ENCODE measurements at places on chromosomes 1 and 21.

GRCh38 chr1:115813727-115814126 is 27.2 kb downstream of the NHLH2 start:
- no peak for DNase-seq

- DNase-seq: no peak
Measured at GRCh38 chr1:53366901-53367502, 39.1 kb upstream of the LRP8 start.

- DNase-seq: no peak
Measured at GRCh38 chr1:5616366-5617178, 375.7 kb downstream of the NPHP4 start.

DNA sequence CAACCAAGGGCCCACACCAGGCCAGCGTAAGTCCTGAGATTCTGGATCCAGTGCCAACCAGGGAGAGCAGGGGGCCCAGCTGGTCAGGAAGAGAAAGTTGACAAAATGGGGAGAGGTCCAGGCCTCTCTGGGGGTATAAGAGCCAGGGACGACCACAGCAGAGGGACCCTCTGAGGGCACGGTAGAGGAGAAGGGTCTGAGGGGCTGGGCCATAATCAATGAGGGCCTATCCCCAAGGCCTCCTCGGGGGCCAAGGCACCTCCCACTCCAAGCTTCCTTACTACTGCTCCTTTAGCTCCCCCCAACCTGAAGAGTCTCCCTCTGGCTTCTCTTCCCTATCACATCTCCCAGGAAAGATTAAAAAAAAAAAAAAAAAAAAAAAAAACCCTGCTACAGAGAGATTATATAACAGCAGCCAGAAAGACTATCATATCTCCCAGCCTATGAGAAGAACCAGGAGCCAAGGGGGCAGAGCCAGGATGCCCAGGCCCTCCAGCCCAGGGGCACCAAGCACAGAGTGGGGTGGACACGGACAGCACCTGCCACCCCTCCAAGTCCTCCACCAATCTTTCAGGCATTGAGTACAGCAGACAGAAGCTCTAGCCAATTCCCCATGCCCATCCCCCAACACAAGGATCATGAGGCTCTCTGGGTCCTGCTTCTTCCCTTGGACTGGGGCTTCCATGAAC is 2.7 kb downstream of the MEF2D start:
- DNase-seq: peak; percentile 40

DNA sequence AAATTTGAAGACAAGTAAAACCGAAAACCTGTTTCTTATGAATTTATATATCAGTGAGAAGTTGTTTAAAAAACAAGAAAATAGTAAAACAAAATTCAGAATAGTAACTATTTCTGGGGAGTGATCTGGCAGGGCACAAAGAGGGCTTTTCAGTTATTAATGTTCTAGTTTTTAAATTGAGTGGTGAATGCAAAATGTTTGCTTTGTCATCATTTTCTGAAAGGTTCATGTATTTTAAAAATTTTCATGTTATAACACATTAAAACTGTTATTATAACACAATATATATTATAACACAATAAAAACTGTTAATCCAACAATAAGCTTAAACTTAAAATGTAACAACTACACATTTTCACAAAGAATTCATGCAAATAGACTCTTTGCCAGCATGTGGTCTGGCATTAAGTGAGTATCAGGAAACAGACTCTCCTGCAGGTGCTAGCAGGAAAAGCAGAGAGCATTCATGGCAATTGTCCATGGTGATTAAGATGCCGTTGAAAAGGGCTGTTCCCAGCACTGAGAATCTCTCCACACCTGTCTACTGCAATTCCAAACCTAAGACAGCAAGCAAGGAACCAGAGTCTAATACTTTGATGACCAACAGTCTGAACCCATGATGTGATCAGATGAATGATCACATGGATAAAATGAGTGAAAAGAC is 204.9 kb downstream of the TBX15 start:
- no peak for DNase-seq

DNA sequence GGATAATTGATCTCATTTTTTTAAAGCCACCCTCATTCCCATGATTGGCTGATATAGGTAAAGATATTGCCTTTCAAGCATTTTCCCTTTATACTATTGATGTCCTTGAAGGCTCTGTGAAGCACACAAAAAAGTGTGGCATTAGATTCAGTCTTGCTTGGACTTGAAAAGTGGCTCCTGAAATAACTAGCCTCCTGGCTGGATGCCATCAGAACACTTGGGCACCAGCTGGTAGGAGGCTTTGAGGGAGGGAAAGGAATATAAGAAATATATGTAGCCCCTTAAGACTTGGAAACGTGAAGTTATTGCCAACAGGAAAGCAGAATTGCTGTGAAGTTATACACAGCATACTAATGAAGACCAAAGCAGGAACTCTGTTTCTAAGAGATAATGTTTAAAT is 14.1 kb downstream of the MTR start:
- DNase-seq: peak; percentile 7

DNA sequence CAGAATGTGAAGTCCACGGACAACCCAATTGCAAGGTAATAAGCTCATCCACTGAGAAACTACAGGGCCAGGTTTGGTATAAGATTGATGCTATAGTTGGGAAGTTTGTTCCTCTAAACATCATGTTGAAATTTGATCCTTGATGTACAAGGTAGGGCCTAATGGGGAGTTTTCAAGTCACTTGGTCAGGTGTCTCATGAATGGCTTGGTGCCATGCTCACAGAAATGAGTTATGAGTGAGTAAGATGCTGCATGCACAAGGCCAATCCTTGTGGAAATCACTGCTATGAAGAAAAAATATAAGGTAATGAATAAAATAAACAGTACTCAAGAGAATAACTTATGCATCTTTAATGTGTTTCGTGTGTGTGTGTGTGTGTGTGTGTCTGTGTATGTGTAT is 1891.2 kb downstream of the NCAM2 start:
- no peak for DNase-seq

GRCh38 chr1:233386336-233386735 is 58.8 kb downstream of the MAP3K21 start:
- no peak for DNase-seq

DNA sequence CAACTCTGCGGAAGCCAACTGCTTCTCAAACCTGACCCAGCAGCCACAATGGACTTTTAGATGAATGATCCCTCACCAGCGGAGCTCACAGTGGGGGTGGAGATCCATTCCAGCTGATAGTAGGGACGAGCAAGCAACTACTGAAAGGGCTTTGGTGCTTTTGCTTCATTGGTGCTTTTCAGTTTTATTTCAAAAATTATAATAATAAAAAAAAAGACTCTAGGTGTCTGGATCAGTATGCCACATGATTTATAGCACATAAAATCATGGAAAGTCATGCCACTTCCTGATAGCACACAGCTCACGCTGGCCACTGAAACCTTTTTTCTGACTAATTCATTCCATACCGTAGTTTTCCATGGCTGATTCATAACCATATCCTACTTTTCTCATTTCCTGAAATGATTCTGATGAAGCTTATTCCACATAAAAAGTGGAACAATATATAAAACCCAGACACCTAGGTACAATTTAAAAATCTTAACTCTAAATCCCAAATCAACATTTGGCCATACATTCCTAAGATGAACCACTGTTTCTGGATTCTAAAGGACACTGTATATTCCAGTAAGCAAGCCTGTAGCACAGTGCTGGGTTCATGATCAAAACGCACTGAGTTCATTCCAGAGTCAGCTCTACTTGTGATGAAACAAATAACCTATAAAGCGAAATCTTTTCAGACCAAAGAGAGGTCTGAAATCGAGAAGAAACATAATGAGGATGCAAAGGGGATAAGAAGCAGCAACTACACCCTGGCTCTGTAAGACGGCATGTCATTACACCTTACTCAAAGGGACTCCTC is 41.3 kb upstream of the KCNE1 start:
- no peak for DNase-seq

DNA sequence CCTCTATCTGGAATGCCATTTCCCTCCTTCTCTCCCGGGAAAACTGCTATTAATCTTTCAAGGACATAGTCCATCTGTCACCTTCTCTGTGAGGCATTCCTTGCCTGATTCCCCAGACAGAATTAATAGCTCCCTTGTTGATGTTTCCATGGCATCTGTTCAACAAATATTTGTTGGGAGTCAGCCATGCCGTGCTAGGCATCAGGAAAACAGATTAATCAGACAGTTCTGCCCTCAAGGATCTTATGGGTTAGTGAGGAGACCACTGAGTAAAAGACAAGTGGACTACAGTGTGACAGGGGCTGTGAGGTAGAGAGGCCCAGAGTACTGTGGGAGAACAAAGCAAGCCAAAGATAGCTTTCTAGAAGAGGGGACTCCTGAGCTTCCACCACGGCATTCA is 11.4 kb upstream of the MAGOH start:
- no peak for DNase-seq

DNA sequence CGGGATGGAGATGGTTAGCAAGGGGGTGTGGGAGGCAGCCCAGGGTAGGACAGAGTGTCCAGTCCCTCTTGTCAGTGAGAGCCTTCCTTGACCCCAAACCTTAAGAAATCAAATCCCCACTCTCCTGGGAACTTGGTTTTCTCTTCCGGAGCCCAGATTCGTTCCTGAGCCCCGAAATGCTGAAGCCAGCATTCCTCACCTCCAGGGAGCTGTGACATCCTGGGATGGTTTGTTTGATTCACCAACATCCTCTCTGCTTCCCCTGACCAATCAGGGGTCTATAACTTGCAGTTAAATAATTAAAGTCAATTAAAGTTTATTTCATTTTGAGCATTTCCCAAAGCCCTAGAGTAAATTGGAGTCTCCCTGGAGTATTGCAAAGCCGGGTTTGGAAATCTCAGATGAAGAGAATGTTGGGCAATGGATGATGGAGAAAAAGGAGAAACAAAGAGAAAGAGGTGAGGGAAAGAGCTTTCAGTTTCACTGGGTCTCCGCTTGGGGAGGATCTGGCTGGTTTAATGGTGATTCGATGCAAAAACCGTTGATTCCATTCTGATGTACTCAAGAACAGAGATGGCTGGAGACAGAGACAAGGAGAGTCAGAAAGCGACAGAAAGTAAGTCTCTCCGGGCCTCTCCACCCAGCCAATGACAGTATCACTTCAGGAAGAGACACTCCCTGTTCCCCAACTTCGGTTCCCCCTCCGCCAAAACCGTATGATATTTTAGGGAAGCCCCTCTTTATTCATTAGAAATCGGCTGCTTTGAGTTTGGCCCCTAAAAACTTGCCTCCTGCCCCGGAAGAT is 12.8 kb upstream of the ALX3 start:
- no peak for DNase-seq

- no peak for DNase-seq
Measured at GRCh38 chr21:36204980-36205379, 48.4 kb downstream of the DOP1B start.

- no peak for DNase-seq
Measured at GRCh38 chr21:15462092-15462491, 267.7 kb upstream of the USP25 start.

GRCh38 chr1:94591823-94592570 is 50.4 kb upstream of the F3 start:
- DNase-seq: no peak

GRCh38 chr1:19229229-19229628 is 19.2 kb upstream of the UBR4 start:
- DNase-seq: no peak

DNA sequence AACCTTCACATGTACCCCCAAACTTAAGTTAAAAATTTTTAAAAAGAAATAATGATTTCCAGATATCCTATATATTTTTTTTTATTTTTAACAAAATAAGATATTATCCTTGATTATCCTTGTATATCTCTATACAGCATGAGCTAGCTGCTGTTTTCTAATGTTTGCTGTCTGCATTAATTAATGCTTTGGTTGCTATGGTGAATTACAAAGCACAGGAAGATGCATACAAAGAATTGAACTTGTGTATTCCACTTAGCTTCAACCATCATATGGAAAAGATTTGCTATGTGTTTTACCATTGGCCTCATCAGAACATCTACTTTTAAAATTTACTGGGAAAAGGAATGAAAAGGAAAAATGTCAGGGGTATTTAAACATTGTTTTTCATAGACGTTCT is 35.4 kb downstream of the VPS45 start:
- DNase-seq: no peak

DNA sequence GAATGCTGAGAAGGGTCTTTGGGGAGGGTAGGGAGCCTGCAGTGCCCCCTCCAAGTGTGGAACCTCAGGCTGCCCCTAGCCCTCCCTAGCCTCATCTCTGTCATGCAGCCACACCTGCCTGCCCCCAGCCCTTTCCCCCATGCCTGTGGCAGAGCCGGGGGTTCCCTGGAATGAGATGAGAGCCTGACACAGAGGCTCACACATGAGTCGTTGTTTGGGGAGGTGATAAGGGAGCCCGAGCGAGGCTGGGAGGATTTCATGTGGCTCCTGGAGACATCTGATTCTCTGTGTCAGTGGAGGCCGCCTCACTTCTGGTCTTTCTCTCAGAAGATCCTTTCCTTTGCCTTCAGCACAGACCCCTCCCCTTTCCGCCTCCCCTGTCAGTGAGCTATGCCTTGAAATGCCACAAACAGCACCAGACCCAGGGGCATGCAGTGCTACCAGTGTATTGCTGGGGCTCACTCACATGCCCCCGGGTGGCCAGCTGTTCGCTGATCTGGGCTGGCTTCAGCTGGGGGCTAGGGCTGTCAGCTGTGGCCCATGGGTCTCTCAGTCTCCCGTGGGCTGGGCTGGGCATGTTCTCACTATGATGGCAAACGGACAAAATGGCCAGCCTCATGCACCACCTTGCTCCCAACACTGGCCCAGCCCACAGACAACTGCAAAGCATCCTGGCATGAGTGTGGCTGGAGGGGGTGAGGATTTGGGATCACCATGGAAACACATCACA is 102.6 kb downstream of the AJAP1 start:
- DNase-seq: no peak

DNA sequence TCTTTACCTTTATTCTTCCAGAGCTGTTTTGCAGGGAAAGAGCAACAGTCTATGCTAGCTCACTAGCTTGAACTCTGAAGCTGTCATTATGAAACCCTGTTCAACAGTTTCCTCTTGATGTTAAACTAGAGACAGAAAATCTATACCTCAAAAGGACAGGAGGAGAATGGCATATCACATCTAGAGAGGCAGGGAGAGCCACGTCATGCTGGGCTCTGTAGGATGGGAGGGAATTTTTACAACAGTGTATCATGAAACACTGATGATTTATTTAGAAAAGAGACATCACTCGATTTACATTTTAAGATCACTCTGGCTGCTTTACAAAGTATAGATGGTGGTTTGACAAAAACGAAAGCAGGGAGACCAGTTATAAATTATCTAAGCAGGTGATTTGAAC is 224.9 kb upstream of the COA6 start:
- DNase-seq: no peak

DNA sequence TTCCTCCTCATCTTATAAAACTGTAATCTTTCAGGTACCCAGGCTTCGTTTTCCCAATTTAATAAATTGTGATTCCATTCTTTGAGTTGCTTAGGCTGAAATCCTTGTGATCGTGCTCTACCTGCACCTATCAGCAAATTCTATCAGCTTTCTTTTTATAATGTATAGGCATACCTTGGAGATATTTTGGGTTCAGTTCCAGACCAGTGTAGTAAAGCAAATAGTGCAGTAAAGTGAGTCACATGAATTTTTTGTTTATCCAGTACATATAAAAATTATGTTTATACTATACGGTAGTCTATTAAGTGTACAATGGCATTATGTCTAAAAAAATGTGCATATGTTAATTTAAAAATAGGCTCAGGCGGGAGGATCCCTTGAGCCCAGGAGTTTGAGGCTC is 5.5 kb downstream of the SWT1 start:
- DNase-seq: no peak

GRCh38 chr1:10598389-10598702 is 123.6 kb downstream of the PEX14 start:
- no peak for DNase-seq
